ENCODE measurements at places on chromosomes 6 and 20. TPM values are rescaled to one million over a fixed set of nuclear protein-coding genes. Genes with fewer than 3 reads are reported as not detected.

DCDC2 gene
- total RNA-seq = 0.13 TPM

SOX18 gene
- total RNA-seq = 149 TPM

SLC22A1 gene
- 2.7 TPM for total RNA-seq

PRND gene
- 371 TPM for total RNA-seq

PHACTR3 gene
- 8.7 TPM for total RNA-seq

COL19A1 gene
- total RNA-seq = 0.33 TPM
